ENCODE measurements at places on chromosomes 1 and 21. TPM values are rescaled to one million over a fixed set of nuclear protein-coding genes. Genes with fewer than 3 reads are reported as not detected.

ARHGAP29 gene
- polyA plus RNA-seq, result not detected

CREG1 gene
- polyA plus RNA-seq, result 13.0 TPM

LMOD1 gene
- polyA plus RNA-seq, result not detected

B3GALT2 gene
- polyA plus RNA-seq, result 0.14 TPM

OR11L1 gene
- not detected for polyA plus RNA-seq

RNU1-2 gene
- polyA plus RNA-seq, result not detected

ADCY10 gene
- polyA plus RNA-seq, result 0.49 TPM

NFIA gene
- polyA plus RNA-seq, result 0.93 TPM

DNAI4 gene
- polyA plus RNA-seq, result 0.48 TPM

UBE2U gene
- polyA plus RNA-seq, result not detected

CTBS gene
- 28.6 TPM for polyA plus RNA-seq

ATP5PB gene
- polyA plus RNA-seq, result 390 TPM

LCE1D gene
- polyA plus RNA-seq, result not detected

CHI3L2 gene
- polyA plus RNA-seq, result 14.4 TPM

KIRREL1 gene
- polyA plus RNA-seq, result not detected

CYP2J2 gene
- 1.0 TPM for polyA plus RNA-seq

LRRC71 gene
- polyA plus RNA-seq, result not detected

IFT25 gene
- polyA plus RNA-seq, result 58.6 TPM

AMY1C gene
- not detected for polyA plus RNA-seq

INSRR gene
- not detected for polyA plus RNA-seq

GUCA2A gene
- not detected for polyA plus RNA-seq

SMCP gene
- not detected for polyA plus RNA-seq

MEX3A gene
- polyA plus RNA-seq, result 0.05 TPM

FCRLB gene
- 11.1 TPM for polyA plus RNA-seq

OR2T11 gene
- not detected for polyA plus RNA-seq

NPHS2 gene
- polyA plus RNA-seq, result not detected

TIE1 gene
- not detected for polyA plus RNA-seq

FCGR1A gene
- polyA plus RNA-seq, result 0.43 TPM

ZBTB8B gene
- polyA plus RNA-seq, result not detected

SNX7 gene
- polyA plus RNA-seq, result 0.13 TPM

MEGF6 gene
- polyA plus RNA-seq, result 2.3 TPM

SLC35D1 gene
- 3.2 TPM for polyA plus RNA-seq

TLCD4 gene
- 3.1 TPM for polyA plus RNA-seq

PIK3R3 gene
- polyA plus RNA-seq, result 0.24 TPM

KIF14 gene
- polyA plus RNA-seq, result 0.16 TPM

PLA2G5 gene
- polyA plus RNA-seq, result not detected

HAPLN2 gene
- polyA plus RNA-seq, result not detected

SYDE2 gene
- polyA plus RNA-seq, result 1.2 TPM

NR0B2 gene
- polyA plus RNA-seq, result not detected

GPR25 gene
- polyA plus RNA-seq, result 41.1 TPM

HSD11B1 gene
- not detected for polyA plus RNA-seq

EDN2 gene
- not detected for polyA plus RNA-seq

COL16A1 gene
- not detected for polyA plus RNA-seq

RGS13 gene
- 0.33 TPM for polyA plus RNA-seq

CYP4Z1 gene
- polyA plus RNA-seq, result not detected

TSPEAR gene
- polyA plus RNA-seq, result not detected

ZBTB8A gene
- 0.14 TPM for polyA plus RNA-seq

TCHHL1 gene
- polyA plus RNA-seq, result not detected

PIGR gene
- 0.40 TPM for polyA plus RNA-seq

LRRC38 gene
- polyA plus RNA-seq, result not detected

HENMT1 gene
- polyA plus RNA-seq, result 10.1 TPM

Measured in IgD-negative memory B cell (primary cell).